ENCODE measurements at places on chromosomes 16 and 17.

GRCh38 chr17:13576661-13577526 lies 24.8 kb downstream of the HS3ST3A1 start:
- no peak for DNase-seq

DNA sequence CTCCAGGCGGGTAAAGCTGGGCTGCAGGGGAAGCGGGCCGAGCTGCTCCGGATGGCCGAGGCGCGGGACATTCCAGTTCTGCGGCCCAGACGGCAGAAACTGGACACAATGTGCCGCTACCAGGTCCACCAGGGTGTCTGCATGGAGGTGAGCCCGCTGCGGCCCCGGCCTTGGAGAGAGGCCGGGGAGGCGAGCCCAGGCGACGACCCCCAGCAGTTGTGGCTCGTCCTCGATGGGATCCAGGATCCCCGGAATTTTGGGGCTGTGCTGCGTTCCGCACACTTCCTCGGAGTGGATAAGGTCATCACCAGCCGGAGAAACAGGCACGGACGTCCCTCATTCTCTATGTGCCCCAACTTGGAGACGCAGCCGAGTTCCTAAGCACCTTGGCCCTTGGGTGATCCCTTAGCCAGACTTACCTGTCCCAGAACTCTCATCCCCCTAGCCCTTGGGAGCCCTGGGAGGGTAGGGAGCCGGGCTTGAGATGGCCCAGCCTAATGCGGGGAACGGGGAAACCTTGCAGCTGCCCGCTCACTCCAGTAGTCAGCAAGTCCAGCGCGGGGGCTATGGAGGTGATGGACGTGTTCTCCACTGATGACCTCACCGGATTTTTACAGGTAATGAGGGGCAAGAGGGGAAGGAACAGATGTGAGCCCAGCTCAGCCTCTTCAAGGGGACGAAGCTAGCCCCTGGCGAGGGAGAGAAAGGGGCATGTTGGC lies 806 bp downstream of the MRM1 start:
- no peak for DNase-seq

GRCh38 chr17:39225308-39225958 lies at the start of gene STAC2:
STAC2 (minus strand) TSS chr17:39225945; CDS start chr17:39225502, 443 bp downstream.
- DNase-seq, result no peak

GRCh38 chr16:54324716-54325115 lies 38.1 kb upstream of the IRX3 start:
- DNase-seq, result no peak

DNA sequence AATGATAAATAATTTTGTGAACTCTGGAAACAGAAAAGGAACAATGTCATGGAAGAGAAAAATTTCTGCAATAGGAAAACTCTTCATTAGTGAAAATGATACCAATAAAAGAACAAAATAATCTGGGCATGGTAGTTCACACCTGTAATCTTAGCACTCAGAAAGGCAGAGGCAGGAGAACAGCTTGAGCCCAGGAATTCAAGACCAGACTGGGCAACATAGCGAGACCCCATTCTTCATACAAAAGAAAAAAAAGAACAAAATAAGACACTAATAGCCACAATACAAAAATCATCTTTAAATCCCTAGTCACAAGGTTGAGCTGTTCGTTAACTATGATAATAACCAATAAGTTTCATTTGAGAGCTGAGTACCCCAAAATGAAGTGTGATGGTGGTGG lies 8.6 kb downstream of the POLG2 start:
- no peak for DNase-seq

- no peak for DNase-seq
These were observed 151.2 kb downstream of the MSI2 start for GRCh38 chr17:57407287-57408070.

GRCh38 chr17:80920441-80920840 lies 71.2 kb upstream of the CHMP6 start:
- no peak for DNase-seq

DNA sequence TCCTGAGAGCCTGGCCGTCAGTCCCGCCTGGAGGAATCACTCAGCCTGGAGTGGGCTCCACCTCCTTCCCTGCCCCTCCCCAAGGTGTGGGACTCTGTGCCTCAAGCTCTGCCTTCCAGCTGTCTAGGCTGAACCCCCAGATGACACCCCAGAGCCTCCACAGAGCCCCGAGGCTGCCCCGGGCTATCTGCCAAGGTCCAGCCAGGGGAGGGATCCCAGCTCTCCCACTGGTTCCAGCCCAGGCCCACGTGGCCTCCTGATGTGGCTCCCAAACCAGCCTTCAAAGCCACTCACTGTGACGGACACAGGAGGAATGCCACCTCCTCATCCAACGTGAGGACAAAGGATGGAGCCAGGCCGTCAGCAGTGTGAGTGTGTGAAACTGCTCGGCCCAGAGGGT lies 45.6 kb upstream of the ENPP7 start:
- DNase-seq, result no peak

GRCh38 chr17:51807460-51807859 lies 351.1 kb downstream of the CA10 start:
- DNase-seq, result no peak
